ENCODE measurements at places on chromosomes 2 and 18.

GRCh38 chr18:58045242-58046092 lies 1.4 kb downstream of the NEDD4L start:
- peak; percentile 72 for DNase-seq

DNA sequence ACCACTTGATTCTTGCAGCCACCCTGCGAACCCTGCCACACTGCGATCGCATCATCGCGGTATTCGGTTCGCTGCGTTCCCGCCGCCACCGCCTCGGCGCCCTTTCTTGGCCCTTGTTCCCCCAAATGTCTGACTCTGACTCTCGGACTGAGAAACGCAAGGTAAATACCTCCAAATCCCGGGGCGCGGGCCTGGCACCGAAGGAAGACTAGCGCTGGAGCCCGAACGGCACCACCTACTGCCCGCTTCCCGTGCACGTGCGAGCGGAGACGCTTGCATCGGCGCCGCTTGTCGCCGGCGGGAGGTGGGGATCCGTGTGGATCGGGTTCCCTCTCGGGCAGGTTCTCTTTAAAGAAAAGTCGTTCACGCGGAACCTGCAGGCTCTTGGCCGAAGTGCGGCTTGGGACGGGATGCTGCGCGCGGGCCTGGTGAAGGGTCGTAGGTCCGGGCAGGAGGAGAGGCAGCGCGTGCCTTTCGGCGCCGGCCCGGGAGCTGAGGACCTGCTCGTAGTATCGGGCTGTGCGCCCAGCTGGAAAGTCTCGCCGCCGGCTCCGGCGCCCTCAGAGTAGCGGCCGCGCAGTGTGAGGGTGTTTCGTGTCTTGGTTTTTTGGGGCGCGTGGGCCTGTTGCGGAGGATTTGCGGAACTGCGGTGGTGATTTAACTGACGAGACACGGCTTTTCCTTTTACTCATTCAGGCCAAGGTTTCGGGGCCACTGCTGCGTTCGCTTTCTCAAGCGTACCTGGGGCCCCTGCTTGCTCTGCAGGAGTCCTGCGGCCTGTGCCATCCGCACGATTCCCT lies 514 bp downstream of the BCL2L11 start:
- DNase-seq: no peak

DNA sequence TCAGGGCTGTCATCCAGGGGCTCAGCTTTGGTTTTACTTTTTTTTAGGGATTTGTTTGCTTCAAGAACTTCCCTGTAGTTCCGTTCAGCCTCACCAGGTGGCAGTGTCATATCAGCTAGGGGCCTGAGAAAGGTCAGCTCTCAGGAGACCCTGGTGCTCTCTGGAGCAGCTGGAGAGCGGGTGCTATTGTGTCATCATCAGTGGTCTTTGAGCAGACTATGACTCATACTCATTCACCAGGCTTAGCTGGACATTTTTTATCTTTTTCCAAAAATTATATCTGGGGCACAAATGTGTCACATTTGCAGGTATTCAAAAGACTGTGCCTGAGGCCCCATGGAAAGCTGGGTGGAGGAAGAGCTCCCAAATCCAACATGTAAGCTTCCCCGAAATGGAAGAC lies 24.4 kb downstream of the ZNF892 start:
- no peak for DNase-seq

DNA sequence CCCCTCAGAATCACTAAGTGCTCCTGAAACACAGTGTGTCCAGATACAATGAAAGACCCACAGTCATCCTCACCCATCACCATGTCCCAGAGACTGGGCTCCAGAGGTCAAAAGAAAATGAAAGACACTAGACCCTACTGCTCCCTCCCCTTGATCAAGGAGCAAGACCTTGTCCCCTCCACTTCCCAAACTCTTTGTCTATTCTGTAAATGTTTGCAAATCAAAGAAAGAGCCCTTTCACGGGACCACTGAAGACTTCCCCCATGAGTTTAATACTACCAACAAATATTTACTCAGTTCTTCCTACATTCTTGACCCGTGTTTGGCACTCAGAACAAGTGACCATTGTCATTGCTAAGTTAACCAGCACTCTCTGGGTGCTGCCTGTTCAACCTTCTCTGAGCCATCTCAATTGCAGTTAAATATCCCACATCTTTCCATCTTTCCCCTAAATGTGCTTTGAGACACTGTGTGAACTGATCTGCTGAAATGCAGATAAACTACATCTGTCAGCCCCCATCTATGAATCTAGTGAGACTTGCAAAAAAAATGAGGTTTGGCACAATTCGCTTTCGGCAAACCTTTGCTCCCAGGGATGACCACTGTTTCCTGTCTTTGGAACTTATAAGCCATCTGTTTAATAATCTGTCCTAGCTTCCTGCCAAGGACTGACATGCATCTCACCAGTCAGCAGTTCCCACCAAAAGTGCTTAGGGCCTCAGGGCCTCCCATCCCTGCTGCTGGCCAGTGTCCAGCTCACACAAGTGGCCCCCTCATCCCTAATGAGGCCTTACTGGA lies 170.3 kb downstream of the GFPT1 start:
- DNase-seq: no peak

- DNase-seq: no peak
Measured at GRCh38 chr2:238979636-238980035, 131.8 kb downstream of the TWIST2 start.

DNA sequence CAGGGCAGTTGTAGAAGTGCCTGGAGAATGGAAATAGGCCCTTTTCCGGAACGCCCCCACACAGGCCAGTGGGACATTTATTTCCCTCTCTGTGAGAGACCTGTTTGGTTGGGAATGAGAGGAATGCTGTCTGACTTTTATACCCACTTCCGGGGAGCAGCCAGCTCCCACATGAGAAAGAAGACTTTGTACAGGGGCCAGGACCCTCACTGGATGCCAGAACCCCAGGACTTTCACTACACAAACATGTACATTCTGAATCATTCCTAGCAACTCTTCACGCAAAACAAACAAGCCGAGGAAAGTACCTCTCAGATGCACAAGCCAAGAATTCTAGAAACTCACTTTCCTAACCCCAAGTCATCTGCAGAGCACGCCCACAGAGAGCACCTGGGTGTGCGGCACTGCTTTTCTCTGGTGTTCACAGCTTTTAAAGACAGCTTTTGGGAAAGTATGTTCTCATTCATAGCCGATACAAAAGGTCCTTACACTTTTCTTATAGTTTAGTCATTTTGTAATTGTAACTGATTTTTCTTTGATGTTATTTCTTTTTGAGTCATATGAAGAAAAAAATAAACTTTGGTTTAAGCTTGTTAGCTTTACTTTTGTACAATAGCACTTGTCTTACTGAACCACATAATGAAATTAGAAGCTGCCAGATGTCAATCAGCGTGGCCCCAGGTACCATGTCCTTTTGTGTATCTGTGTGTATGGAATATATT lies 856.1 kb upstream of the ID2 start:
- no peak for DNase-seq

- no peak for DNase-seq
Measured at GRCh38 chr18:36737316-36737715, 91.5 kb downstream of the TPGS2 start.

DNA sequence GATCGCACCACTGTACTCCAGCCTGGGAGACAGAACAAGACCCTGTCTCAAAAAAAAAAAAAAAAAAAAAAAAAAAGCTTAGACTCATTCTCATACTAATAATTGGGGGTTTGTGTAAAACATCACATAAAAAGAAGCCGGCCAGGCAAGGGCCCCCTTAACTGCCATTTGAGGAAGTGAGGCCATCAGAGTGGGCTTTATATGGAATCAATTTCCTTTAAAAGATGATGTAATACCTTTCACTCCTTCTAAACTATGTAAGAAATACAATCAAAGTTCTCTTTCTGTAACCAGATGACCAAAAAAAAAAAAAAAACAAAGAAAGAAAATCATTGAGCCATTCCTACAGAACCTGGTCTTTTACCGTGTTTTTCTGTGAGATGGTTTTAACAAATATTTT lies 13.1 kb upstream of the GPR55 start:
- no peak for DNase-seq

DNA sequence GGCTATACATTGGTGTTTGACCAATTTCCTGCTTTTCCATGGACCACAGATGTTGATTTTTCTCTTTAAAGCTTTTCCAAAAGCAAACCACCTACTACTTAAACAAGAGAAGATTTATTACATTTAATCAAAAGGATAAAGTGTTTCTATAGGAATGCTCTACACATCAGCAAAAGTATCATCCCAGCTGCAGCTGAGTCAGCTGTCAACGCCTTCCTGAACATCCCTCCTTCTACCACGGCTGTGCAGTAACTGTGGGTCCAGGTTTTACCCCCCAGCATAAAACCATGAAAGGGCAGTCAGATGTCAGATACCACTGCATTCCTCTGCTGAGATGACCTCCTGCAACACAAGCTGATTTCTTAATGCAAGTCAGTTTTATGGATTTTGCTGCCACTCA lies 524.5 kb upstream of the MEX3C start:
- DNase-seq: no peak

Measured in NCI-H187 (cell line).